Urinary bladder (tissue), 4 donors: ENCODE measurements at places on chromosomes 2 and 18.

DNA sequence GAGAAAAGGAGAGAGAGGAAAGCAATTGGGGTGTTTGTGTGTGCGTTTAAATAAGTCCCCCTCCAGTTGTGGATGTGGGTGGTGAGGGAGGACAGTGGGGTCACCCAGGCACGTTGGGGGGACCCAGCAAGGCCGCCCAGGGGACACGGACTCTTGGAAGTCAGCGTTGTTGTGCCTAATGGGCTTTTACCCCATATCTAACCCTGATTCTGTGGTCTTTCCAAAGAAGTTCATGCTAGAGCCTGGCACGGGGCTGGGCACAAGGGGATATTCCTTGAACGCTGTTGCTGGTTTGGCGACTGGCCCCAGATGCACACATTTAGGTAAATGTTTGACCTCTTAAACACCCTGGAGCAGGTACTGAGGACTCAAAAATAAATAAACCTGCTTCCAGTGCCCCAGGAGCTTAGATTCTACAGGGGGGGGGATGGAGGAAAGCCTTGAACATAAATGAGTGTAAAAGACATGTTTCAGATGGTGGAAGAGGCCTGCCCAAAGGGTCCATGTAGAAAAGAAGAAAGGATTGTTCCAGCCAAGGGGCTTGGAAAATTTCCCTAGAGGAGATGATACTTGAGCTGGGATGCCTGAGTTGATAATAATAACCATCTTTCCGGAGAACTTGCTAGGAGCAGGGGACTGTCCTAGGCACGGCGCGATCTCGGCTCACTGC, 97.7 kb upstream of the SIX3 start:
- DNase-seq = no peak

GRCh38 chr2:140349695-140350094, 1569.5 kb upstream of the NXPH2 start:
- no peak for DNase-seq

DNA sequence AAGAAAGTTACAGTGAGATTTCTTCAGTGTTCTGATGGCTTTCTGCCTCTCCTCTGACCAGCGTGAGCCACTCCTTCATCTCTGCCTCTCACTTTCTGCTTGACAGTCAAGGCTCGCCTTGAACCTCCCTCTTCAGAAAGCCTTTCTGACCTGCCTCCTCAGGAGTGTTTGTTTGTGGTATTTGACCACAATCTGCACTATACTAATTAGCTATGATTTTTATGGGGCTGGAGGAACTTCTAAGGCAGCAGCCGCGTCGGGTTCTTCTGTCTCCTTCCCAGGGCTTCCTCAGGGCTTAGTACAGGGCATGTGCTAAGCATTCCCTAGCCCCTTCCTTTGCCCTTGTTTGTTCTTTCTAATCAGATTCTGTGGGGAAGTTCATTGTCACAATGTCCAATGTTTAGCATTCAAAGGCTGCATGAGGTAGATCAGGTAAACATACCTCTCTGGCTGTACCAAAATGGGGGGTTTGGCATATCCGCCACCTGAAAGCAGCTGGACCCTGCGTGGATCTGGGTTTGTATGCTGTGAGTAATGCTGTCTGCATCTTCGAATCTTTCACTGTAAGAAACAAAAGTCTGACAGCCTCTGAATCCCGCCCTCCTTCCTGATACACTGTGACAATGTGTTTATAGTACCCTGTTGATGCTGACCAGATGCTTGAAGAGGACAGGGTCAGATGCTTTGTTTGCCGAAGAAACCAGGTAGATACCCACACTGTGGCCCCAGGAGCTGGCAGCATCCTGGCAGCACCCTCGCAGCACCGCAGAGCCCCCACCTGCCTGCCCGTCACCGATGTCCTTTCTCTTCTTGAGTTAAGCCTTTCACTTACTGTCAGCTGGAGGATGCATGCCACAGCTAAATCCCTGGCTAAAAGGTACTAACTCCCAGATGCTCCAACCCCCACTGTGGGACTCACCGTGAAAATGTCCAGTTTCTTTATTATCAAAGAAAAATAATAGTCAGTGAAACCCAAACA, 260.8 kb upstream of the HDAC4 start:
- no peak for DNase-seq

DNA sequence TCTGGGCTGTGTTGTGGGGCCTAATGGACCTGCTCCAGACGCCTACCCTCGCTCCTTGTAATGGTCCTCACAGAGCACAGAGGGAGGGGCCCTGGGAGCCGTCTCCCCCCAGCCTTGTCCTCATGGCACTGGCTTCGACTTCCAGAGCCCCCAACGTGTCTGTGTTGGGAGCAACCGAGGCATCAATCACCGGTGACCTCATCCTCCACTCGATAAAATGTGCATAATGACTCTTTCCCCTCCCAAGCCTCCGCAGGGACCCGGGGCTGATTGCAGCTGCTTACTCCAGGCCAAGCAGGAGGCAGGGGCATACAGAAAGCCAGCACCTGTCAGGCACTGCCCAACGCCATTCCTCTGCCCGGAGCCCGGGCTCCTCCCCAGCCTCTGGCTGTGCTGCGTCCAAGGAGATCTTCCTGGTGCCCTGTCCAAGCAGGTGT, 271.7 kb downstream of the NDUFA10 start:
- DNase-seq = no peak

DNA sequence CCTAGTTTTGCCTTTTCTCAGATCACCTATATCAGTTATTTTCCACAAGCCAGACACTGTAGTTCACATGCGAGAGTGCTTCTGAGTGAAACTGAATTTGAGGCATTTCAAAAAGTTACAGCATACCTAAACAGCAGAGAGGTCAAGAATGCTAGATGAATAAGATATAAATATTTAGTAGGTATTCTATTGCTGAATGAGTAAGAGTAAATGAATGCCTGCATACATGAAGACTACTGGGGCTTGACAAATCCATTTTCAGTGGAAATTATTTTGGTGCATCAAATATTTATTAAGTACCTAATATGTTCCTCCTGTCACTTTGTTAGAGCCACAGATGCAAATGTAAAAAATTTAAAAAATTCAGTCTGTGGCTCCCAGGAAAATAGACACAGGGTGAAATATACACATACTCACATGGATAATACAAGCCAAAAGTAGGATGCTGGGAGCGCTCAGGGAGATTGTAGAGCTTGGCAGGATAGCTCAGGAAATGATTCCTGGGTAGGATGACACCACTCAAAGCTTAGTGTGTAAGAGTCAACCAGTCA, 27.6 kb upstream of the CDC42EP3 start:
- DNase-seq = no peak

DNA sequence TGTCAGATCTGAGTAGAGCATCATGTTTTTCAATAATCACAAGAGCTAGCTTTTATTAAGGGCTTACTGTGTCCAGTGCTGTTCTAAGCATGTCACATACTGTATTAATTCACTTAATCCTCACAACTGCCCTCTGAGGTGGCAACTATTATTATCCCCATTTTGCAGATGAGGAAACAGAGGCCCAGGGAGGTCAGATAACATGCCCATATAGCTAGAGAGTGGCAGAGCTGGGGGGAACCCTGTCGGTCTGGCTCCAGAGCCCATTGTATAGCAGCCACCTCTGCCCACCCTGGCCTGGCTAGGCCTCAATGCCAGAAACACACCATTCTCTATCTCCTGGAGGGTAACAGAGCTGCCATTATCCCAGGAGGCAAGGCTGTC, 113.2 kb downstream of the B3GNT2 start:
- no peak for DNase-seq

- no peak for DNase-seq
Measured at GRCh38 chr2:85804583-85804982, 50.8 kb downstream of the ATOH8 start.

DNA sequence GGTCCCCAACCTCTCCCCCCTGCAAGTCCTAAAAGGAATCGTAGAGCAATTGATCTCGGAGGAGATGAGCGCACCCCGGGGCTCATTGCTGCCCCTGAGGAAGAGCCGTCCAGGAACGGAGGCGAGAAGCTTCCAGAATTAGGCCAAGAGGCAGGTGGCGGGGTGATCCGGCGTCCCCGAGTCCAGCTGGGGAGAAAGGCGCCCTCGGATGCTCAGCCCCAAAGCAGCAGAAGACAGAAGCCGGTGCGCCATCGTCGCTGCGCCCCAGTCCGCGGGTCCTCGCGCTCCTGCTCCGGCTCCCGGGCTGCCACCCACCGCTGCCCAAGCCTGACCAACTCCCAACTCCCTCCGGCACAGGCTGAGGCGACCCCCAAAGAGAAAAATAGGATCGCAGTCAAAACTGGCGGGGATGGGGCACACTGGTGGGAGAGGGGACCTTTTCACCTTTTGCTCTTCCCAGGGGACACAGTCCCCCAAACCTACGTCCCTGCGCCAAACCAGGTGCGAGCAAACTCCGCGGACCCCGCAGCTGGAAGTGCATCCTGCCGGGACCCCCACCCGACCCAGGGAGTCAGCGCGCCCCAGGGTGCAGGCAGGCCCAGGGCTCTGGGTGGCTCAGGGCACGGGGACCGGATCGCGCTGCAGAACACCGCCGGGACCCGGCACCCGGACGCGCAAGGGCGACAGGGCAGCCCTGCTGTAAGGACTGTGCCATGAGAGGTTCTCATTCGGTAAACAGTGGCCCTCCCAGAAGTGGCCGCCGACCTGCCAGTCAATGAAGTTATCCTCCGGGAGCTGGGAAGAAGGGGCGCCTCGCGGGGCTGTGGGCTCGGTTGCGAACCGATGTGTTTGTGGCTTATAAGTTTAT, 8.4 kb upstream of the MEIS1 start:
- DNase-seq = no peak

DNA sequence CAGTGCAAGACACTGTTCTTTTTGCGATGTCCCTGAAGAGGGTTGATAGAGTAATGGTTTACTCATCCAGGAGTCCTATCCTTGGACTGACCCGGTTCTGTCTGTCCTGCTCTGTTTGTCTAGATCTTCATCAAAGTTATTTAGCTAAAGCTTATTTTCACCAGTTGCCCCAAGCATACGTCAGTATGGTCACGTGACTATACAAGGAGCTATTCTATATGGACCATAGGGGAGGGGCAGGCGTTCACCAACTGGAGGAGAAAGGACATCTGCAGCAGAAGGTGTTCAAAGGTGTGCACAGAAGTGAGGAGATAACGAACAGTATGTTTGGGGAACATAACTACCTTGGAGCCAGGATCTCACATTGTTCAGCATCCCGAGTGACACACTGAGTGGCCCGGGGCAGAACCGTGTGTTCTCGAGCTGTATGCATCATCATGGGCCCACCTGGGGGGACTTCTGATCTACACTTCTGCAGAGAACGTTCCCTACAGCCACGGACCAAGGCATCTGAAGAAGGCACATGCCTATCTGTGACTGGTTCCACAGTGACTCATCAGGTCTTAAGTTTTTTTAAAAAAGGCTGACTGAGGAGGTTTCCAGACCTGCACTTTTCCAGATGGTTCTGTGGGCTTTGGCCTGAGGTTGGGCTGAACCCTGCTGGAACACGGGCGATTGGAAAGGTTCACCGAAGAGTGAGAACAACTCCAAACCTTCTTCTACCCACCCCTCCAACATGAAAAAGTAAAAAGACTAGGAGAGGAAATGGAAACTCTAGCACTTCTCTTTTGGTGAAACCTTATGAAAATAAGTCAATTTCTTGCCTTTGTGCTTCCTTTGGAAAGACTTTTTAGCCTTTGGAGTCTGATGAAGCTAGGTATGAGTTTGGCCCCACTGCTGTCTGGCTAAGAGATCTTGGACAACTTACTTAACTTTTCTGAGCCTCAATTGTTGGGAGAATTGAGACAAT, 68.6 kb upstream of the YWHAQ start:
- DNase-seq = no peak

GRCh38 chr18:24987303-24988252, 364.4 kb downstream of the ZNF521 start:
- DNase-seq = no peak

- no peak for DNase-seq
Measured at GRCh38 chr2:238513346-238513745, 86.6 kb downstream of the ASB1 start.

DNA sequence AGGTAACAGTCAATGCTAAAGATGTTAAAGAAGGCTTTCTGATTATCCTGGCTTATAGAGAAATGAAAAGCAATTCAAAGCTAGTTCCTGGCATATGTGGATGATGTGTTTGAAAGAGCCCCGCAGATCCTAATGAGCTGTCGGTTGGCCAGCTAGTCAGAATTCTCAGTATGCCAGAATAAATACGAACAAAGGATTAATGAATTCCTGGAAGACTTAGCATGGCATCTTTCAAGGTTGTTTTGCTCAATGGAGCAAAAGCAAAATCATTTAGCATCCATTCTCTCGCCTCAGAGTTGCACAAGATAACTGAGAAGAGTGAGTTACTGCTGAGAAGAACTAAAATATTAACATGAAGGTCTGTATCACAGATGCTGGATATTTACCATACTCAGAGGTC, 307.6 kb downstream of the RIT2 start:
- no peak for DNase-seq

- DNase-seq = no peak
Measured at GRCh38 chr2:150413366-150413765, 74.1 kb downstream of the RND3 start.

- peak; percentile 23 for DNase-seq
Measured at GRCh38 chr2:147989809-147990403, 30.6 kb downstream of the ORC4 start.

DNA sequence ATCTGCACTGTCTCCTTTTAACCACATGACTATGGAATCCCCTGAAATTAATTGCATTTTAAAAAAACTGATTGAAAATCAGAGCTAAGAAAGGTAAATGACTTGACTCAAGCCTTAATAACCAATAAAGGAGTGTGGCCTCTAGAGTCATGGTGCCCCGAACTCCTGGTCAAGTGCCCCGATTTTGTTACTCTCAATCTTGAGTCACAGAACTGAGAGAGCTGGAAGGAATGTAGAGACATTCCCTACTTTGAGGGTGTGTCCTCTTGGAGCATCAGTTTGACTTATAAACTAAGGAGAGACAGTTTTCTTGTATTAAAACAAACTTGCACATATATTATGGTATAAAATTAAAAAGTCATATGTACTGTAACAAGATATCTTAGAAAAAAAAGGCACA, 2.4 kb downstream of the WDR43 start:
- no peak for DNase-seq

- DNase-seq = no peak
Measured at GRCh38 chr2:66515743-66516142, 80.8 kb downstream of the MEIS1 start.

DNA sequence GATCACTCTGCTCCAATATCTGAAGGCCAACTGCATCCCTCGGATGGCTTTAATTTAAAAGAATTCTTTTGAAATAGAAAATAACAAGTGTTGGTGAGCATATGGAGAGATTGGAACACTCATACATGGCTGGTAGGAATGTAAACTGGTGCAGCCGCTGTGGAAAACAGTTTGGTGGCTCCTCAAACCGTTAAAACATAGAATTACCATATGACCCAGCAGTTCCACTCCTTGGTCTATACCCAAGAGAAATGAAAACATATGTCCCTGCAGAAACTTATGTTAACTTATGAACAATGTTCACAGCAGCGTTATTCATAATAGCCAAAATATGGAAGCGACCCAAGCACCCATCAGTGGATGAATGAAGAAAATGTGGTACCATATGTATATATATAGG, 60.1 kb downstream of the NPAS2 start:
- DNase-seq = no peak

GRCh38 chr2:139518321-139518720, 738.1 kb upstream of the NXPH2 start:
- DNase-seq = no peak

GRCh38 chr2:232319067-232319802, 59.3 kb upstream of the ALPP start:
- DNase-seq = no peak

GRCh38 chr18:63564561-63564960, 22.4 kb downstream of the SERPINB12 start:
- no peak for DNase-seq

- no peak for DNase-seq
Measured at GRCh38 chr2:41909584-41909983, 138.2 kb upstream of the PKDCC start.

- no peak for DNase-seq
Measured at GRCh38 chr2:229408356-229408755, 137.3 kb upstream of the PID1 start.

- no peak for DNase-seq
Measured at GRCh38 chr2:54967269-54967668, 83.0 kb downstream of the RTN4 start.
